ENCODE measurements at places on chromosomes 4 and X.

GRCh38 chr4:133929531-133930239, 271.9 kb downstream of the PABPC4L start:
- peak; percentile 35 for DNase-seq

DNA sequence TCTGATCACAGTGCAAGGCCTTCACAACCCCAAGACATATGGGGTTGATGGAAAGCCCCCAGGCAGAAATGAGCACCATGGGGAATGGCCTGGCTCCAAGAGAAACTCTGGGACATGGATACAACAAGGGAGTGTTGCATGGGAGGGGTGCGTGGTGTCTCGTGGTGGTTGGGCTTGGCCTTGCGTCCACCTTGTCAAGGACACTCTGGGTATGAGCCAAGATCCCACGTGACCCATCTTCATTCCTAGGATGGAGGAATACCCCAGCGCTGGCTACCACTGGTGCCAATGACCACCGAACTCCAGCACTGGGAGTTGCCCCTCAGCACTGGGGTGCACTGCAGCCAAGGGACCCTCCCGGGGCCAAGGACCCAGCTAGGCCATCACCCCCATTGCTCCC, 267.5 kb upstream of the AGTR2 start:
- DNase-seq, result no peak

DNA sequence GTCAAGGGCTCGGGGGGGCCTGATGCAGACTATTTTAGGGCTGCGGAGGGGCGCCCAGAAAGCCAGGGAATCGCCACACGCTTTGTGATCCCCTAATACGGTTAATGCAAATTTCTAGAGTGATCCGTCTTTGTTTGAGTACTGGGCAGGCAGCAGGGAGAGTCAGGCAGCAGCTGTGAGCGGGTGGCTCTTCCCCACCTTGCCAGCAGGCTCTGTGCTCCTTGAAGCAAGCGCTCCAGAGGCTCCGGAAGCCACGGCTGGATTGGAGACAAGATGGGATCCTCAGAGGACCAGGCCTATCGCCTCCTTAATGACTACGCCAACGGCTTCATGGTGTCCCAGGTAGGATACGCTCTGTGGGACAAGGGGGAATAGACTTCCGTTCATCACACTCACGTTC, at the start of gene ASMT:
TSS of gene ASMT (plus strand) at position 133 of the 400 bp plus-strand sequence. CDS start at position 274, 141 bp downstream.
- no peak for DNase-seq

GRCh38 chrX:52608961-52609360, 45.7 kb downstream of the SSX7 start:
- peak; percentile 0 for DNase-seq

- no peak for DNase-seq
Observed at GRCh38 chr4:162894387-162894786, 272.3 kb downstream of the NAF1 start.

DNA sequence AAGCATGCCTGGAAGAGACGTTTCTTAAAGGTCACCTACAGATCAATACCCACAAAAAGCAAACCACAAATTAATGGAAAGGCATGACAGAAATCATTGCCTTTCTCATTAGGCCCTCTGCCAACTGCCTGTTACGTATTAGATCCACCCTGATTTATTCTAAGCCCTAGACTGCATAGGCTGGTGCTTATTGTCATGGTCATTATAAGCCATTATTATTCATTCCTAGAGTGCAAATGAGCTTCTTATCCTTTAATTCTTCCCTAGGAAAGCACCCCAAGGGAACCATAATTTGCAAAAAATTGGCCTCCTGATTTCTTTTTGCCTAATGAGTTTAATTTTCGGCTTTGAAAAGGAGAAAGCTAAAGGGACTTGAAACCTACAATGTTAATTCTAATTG, 184.2 kb upstream of the GPRIN3 start:
- DNase-seq, result no peak

DNA sequence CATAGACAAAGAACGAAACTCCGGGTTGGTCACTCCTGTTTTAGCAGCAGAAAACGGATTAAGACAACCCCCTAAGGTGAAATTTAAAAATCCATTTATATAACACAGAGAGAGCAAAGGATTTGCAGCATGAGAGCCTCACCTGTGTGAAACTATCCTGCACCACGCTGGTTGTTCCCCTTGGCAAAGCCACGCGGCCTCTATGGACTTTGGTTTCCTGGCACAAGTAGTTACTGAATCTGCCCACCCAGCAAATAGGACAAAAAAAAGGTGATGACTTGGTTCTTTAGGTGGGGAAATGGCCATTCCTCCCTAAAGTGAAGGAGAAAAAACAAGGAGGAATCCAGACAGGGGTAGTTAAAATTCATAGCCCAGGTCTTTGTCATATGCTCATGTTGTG, 133.1 kb downstream of the PLS3 start:
- DNase-seq, result no peak

- no peak for DNase-seq
Observed at GRCh38 chr4:186915816-186916215, 192.2 kb upstream of the FAT1 start.

GRCh38 chr4:158535130-158535614, 13.5 kb downstream of the RXFP1 start:
- peak; percentile 62 for DNase-seq

DNA sequence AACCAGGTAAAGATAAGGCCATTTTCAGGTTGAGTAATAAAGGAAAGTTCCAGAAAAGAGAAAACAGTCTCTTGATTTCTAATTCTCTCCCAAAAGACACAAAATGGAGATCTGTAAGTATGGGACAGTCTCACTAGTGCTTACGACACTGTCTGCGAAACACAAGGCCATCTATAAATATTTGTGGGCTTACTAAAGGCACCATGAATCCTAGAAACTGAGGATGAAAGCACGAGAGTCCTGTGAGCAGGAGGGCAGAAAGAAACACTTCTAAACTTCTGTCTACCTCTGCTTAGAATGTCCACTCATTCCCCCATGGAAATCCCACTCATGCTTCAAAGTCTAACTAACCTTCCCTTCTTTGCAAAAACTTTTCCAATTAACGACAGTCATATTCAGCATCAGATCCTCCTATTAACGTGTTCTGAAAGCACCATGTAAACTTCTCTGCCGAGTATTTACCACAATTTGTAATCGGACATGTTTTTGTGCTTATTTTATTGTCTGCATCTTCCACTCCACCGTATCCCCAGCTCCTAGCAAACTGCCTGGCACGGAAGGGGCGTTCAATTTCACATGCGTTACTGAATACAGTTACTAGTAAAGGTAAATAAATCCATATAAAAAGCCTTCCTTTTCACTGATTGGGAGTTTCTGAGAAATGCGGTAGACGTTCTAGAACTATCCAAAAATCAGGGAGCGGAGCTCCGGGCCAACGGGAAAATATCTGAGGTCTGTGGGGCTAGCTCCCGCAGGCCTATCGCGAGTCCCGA, 665 bp downstream of the PSMD10 start:
- DNase-seq, result peak; percentile 25

DNA sequence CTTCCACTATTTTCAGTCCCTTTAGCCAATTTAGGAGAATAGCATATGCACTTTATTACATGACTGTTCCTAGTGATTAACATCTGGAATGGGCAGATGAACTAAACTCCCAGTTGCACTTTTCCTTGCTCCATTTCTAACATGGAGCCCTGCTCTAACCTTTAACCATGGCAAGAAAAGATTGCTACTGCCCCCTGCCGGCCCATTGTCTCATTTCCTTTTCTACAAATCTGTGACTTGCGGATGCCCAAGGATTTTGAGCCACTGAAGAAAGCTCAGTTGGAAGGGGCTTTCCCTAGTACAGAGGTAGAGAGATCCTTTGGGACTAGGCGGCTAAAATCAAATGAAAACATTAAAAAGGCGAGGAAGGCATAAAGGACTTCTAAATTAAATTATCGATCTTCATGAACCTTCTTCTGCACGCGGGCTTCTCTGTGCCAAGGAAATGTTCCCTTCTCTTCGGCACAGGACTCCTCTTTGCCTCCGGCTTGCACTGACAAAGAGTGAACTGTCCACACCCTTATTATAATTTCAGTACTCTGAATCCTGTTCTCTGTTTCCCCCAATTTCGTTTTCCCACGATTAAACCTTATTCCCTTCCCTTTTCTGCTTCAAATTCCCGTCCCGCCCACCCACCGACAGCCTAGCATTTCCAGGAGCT, 577 bp upstream of the GLRA2 start:
- DNase-seq, result peak; percentile 62

DNA sequence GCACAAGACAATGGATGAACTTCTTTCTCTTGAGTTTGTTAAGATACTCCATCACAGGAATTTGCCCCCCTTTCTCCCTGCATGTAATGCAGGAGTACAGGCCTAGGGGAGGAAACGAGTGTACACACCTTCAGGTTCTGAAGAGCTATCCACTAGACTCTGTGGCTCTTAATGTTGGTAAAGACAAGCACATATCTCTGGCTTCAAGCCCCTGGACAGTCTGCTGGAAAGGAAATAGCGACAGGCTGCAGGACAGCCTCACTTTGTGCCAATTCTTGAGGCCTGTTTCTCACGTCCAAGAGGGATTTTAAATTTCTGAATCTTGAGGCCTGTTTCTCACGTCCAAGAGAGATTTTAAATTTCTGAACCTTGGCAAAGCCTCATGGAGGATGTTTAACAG, 87.1 kb downstream of the RLIM start:
- DNase-seq, result no peak
